ENCODE measurements at places on chromosomes 6 and 20.
A peak's percentile ranks its signal among the peaks of the same experiment; 100 is the strongest.

GRCh38 chr20:43662943-43663655 is 3.8 kb upstream of the MYBL2 start:
- DNase-seq: no peak

DNA sequence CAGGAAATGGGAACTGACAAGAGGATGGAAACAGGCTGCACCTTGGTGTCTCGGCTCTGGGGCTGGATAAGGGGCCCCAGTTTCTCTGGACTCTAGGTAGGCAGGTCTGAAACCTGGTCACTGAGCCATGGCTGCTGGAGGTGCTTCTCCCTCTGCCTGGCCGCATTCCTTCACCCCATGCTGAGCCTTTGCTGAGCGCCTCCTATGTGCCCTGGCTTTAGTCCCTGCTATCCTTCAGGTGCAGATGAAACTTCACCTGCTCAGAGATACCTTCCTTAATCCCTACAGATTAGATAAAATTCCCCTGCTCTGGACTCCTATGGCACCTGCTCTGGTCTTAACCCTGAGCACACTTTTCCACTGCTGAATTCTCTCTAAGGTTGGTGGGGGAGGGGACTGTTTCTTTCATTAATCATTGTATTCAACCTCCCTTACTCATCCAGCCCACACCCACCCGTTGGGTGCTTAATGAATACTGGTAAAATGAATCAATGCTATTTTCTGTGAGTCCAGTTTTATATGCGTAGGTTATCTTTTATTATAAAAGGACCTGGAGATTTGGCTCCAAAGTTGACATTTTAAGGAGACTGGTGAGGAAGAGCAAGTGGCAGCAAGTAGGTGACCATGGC is 19.3 kb downstream of the MYLK4 start:
- no peak for DNase-seq

DNA sequence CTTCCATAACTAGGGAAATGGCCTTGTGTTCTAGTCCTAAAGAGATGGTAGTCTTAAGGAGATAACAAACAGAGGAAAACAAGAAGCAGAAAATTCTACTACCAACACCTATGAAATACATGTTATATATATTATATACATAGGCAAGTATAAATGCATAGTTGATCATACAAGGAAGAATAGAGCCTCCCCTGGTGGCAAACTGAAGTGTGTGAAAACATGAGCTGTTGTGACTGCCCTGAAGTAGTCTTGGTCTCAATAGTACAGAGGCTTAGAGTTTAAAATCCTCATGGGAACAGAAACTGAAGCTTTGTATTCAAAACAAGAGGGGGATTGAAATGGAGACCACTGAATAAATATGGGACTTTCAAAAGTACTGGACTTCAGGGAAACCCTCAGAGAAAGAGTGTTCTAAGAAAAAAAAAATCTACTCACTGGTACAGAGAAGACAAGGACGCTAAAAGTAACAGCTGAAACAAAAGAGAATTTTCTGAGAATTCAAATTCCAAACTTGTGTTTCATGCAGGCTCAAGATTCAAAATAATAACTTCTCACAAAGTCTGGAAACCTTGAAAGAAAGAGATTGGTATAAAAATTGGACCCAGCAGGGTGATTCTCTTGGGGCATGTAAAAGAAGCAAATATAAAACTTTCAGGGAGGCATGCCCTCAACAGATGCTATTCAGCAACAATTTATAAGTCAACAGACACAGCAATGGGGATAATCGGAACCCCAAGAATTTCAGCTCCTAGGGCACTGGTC is 59.7 kb upstream of the SAMD3 start:
- no peak for DNase-seq

GRCh38 chr20:58552366-58552934 is 37.3 kb upstream of the APCDD1L start:
- DNase-seq: no peak

DNA sequence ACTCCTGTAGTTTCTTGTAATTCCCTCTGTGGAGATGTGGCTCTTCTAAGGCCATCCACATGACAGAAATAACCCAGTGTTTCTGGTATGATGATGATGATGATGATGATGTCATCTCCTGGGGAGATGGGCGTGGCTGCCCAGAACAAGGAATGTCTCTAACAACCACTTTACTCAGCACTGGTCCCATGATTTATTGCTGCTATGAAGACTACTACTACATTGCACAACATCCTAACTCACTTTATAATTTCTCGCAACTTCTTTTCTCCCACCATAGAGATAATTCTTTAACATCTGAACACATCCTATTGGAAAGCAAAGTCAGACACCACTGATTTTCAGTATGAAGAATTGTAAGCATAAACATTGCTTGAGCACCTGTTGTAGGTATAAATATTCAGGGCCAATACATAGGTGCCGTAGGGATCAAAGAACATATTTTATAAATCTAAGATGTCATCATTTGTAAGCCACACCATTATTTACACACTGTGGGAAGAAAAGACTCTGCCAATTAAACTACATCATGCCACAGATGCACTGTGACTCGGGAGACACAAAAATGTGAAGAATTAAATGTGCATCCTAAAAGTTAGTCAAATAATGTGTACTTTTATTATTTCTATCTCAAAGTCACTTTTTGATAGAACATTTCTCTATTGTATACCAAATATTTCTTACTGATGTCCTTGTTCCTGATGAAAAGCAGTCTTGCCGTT is 6.4 kb downstream of the TPMT start:
- DNase-seq: peak; percentile 11

- DNase-seq: no peak
Measured at GRCh38 chr6:122713138-122713537, 66.4 kb upstream of the FABP7 start.

DNA sequence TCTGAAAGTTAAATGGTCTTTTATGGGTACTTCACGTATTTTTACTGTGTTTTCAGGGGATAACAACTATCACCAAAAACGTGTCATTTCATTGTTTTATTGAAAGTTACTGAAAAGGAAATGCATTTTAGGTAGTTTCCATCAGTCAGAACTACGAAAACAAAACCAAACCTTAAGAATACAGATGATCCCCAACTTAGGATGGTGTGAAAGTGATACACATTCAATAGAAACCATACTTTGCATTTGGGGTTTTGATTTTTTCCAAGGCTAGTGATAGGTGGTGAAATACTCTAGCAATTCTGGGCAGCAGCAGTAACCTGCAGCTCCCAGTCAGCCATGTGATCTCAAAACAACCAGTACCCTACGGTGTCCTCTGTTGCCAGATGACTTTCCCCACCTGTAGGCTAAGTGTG is 25.9 kb upstream of the EFHC1 start:
- DNase-seq: peak; percentile 38

GRCh38 chr20:64106981-64107735 is at the start of gene NPBWR2:
TSS of gene NPBWR2 (minus strand) at chr20:64107565. CDS start at chr20:64106831, 734 bp downstream.
- no peak for DNase-seq

DNA sequence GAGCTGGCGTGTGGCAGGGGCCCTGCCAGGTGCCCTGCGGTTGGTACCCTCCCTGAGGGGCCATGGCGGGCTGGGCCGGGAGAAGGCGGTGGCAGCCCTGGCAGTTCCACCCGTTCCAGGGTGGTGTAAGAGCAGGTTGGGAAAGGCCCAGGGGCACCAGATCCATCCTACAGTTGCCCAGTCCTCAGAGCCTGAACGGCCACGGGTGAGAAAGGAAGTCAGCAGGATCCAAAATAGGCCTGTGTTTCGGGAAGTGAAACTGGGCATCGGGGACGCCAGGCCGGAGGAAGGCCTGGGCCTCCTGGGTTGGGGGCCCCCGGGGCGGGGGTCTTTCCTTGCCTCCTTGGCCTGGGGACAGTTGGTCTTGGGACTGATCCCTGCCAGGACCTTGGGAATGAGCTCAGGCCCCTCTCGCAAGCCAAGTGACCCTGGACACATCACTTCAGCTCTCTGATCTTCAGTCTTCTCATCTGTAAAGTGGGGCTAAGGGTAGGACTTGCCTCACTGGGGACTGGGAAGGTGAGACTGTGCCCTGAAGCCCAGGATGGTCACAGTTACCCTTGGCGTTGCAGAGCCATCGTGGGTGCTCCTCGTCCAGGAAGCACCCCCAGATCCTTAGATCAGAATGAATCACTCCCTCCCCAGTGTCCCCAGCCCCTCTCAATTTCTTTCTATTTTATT is 18.1 kb upstream of the NOL4L start:
- DNase-seq: no peak

DNA sequence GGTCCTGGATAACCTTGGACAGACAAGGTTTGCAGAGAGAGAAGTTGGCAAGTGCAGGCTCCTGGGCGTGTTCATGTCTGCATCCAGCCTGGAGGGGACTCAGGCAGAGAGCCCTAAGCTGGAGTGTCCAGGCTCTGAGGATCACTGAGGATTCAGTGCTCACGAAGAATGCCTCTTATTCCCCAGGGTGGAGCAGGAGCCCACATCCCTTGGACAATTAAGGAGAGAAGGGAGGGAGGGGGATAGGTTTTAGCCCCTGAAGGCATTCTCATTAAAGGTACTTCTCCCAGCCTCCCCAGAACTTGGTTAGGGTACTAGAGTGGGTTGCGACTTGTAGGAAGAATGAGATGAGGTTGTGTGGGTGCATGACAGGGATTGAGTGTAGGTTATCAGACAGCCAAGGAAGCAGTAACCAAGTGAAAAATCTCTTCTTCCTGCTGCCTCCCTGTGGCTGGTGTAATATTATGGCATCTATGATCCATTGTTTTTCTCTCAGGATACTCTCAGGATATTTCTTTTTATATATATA is 680 bp downstream of the HLA-DPB1 start:
- DNase-seq: no peak

GRCh38 chr6:89818977-89819335 is 638 bp downstream of the MDN1 start:
- no peak for DNase-seq

DNA sequence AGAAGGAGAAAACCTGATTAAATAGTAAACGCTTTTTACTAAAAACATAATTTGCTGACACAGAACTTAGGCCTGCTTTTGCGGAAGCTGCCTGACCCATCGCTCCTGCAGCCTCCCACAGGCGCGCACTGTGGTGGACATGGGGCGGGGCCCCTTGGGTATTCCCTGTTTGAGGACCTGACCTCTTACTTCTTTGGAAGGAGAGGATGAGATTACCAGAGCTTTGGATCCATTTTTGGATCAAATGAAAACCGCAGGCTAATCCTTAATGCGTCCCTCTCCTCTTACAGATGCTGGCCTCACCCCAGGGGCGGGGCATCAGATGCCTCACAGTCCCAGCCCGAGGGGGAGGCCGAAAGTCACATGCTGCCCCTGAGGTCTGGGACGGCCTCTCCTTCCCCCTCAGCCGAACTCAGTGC is 151.0 kb downstream of the SCML4 start:
- DNase-seq: no peak

DNA sequence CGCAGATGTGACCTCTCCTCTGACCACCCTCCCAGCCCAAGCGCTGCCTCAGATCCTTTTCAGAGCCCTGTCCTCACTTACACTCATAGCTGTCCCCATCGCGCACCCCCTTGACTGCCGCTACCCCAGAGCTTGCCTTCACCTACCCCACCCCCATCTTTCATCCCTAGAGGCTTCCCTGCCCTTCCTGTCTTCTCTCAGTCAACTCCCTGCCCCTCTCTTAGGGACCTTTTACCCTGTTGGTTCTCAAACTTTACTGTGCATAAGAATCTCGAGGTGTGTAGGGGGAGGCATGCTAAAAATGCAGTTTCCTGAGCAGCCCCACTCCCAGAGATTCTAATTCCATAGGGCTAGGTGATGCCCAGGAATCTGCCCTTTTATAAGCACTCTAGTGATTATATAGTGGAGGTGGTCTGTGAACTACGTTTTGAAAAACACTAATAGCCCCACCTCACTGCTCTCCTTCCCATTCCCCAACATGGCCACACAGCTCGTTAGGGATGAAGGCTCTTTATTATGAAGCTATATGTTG is 725 bp downstream of the TM9SF4 start:
- DNase-seq: no peak

GRCh38 chr20:55538261-55538908 is 466.9 kb downstream of the CBLN4 start:
- no peak for DNase-seq

DNA sequence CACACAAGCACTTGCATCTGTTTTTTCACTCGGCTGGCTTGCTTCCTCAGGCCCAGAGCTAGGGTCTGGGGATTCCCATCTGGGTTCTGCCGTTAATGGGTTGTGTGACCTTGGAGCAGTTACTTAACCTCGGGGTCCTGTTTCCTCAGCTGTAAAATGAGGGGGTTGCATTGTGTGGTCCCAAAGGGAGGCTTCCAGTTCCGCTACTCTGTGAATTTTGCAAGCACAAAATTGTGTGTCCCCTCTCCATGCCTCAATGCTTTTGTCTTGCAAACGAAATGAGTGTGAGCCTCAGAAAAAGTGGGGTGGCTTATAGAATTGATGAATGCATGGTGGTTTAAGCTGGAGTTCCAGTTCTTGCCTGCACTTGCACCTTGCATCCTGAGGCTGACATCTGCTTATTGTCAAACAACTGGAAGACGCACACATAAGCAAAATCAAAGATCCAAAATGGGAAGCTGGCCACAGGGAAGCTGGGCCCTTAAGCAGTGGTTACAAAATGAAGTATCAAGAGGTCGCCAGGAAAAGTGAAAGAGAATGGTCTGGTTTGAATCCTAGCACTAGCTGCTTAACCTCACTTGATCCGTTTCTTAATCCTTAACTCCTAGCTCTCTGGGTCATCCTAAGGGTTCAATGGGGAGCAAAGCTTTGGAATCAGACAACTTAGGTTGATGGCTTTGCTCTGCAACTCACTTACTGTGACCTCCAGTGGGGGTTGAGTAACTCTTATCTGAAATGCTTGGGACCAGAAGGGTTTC is 490.6 kb downstream of the DHX35 start:
- no peak for DNase-seq

GRCh38 chr6:81938991-81939732 is 186.7 kb upstream of the TENT5A start:
- DNase-seq: no peak

DNA sequence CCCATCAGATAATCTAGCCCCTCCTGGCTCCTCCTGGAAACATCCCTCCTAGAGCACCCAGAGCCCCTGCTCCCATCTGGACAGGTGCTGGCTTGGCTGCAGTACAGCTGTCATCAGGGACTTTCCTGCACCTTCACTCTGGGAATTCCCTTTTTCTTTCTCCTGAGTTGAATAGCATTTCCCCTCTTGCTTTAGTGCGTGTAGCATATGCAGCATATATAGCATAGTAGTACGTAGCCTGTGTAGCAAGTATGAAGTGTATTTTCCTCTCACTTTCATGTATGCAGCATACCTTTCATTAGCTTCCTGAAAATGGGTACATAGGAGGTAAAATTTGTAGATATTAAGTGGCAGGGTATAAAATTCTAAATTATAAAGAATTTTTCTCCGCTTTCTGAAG is 352.9 kb downstream of the ESR1 start:
- DNase-seq: no peak
